T-helper 1 cell (primary cell): ENCODE measurements at places on chromosomes 7 and 10.

DNA sequence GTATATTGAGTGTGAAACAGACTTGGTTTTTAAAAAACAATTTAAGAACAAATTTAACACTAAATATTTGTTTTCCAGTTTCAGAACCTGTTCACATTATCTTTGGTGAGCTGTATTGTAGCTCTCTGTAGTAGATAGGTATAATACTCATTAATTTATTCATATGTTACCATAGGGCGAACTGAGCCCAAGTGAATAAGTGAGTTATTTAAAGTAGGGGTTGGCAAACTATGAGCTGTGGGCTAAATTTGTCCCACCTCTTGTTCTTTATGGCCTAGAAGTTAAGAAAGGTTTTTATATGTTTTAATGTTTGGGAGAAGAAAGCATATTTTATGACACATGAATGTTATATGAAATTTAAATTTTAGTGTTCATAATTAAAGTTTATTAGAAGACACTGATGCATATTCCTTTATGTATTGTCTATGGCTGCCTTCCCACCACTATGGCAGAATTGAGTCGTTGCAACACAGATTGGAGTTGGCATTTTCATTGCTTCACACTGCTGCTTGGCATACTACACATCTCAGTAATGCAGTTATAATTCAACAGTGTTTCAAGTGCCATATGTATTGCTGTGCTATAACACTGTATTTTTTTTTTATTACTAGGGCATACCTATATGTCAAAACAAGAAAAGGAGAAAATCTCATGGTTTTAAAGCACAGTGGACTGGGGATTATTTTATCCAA is 146.5 kb downstream of the ADK start:
- no peak for DNase-seq

DNA sequence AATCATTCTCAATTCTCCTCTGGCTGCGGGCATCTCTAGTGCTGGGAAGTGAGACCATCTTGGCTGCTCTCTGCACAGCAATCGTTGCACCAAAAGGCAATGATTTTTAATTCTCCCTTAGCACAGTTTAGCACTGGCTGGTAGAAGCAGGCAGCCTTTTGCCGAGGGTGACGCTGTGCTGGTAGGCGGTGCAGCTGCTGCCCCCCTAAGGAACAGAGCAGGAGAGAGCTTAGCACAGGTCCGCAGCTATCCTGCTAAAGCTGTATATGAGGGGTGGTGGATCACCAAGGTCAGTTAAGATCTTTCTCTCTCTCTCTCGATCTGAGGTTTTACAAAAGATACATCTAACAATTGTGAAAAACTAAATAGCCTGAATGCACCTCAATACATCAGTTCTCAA is 390.1 kb downstream of the GATA3 start:
- no peak for DNase-seq

GRCh38 chr7:41754046-41754445 is 51.2 kb upstream of the INHBA start:
- no peak for DNase-seq

- DNase-seq: no peak
Measured at GRCh38 chr10:78811174-78811573, 257.6 kb upstream of the ZMIZ1 start.

- DNase-seq: no peak
Measured at GRCh38 chr7:64666663-64667050, 724 bp downstream of the ZNF107 start.

DNA sequence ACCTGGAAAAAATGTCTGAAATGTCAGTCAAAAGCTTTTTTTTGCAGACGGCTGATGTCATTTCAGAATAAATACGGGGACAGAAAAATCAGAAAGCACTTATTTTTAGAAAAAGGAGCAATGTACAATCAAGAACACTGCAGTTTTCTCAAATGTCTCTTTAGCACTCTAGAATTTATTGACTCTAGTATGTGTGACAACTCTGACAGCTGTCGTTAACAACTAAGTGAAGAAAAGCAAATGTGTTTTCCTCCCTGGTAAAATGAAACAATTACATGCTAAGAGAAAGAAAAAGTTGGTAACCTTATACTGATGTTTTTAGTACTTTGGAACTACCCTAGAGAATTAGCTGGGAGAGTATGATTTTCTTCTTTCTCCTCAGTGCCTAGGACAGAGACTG is 497.4 kb downstream of the GRM8 start:
- DNase-seq: no peak

DNA sequence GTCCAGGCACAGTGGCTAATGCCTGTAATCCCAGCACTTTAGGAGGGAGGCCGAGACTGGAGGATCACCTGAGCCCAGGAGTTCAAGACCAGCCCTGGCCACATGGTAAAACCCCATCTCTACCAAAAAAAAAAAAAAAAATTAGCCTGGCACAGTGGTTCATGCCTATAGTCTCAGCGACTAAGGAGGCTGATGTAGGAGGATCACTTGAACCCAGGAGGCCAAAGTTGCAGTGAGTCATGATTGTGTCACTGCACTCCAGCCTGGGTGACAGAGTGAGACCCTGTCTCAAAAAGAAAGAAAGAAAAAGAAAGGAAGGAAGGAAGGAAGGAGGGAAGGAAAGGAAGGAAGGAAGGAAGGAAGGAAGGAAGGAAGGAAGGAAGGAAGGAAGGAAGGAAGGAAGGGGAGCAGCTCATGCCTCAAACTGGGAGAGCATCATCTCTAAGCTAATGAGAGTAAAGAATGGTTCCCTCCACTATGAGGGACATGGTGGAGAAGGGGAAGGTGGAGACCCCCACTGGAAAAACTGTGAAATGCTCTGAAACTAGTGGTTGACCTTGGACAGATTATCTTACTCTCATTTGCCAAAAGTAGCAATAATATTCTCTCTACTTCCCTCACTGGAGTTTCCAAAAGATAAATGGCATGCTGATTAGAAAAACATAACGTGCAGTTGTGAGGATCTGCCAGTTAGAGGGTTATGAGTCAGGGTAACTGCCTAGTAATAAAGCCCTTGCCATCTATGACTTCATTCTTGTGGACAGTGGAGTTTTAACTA is 16.8 kb downstream of the GIMAP5 start:
- DNase-seq: no peak

DNA sequence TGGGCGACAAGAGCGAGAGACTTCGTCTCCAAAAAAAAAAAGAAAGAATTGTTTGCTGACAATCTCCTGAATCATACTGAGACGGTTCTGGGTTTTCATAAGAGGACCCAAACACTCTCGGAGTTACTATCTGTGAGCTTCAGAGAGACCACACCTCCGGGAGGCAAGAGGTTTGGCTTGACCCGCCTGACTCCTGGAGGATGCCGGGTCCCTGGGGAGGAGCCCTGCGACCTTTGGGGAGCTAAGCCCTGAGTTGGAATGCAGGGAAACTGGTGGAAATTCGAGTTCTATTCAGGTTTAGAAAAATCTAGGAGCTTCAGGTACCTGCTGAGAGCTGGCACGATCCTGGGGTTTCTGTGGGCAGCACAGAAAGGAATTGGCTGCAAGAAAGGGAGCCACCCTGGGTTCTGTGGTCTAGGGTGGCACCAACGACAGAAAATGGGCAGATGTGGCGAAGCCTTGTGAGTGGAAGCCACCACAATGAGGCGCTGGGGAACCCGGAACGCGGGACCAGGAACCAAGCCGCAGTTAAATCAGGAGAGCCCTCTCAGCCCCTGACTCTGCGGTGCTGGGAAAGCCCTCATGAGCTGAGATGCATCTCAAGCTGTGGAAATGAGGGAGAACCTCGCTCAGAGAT is 21.9 kb upstream of the GATAD1 start:
- no peak for DNase-seq

- no peak for DNase-seq
Measured at GRCh38 chr10:114329634-114330365, 74.5 kb downstream of the AFAP1L2 start.

- DNase-seq: no peak
Measured at GRCh38 chr7:118311121-118311836, 86.8 kb downstream of the ANKRD7 start.

- DNase-seq: no peak
Measured at GRCh38 chr10:31062856-31063255, 31.2 kb upstream of the ZNF438 start.

GRCh38 chr10:33524041-33524440 is 189.6 kb upstream of the NRP1 start:
- DNase-seq: no peak

DNA sequence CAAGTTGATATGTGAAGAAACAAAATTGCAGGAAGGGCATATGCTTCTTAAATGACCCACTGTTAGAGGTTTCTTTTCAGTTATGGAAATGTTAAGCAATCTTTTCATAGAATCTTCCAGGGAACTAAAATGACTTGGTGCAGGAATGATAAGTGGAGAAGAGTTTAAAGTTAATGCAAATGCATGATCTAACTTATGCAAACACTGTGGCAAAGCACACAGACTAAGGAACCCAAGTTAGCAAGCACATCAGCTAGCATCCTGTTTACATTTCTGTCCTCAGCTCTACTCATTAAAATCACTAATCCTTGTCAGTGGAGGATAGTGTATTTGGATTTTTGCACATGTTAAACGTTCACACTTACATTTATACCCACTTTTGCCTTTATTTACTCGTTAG is 9.3 kb downstream of the CLCN1 start:
- DNase-seq: no peak

DNA sequence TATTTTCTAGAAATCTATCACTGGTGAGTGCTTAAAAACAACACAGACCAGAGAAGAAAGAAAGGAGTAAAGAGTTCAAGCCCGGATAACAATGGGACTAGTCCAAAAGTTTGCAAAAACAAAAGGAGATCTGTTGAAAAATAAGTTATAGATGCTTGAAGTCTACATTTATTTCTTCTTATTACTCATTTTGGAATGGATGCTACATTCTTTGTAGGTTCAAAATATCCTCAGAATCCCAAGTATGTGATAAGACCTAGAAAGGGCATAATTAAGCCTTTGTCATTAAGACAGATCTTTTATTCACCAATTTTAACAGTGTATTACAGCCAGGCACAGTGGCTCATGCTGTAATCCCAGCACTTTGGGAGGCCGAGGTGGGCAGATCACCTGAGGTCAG is 42.7 kb upstream of the ITGB8 start:
- DNase-seq: no peak

GRCh38 chr10:34791228-34791627 is 23.9 kb downstream of the PARD3 start:
- no peak for DNase-seq

DNA sequence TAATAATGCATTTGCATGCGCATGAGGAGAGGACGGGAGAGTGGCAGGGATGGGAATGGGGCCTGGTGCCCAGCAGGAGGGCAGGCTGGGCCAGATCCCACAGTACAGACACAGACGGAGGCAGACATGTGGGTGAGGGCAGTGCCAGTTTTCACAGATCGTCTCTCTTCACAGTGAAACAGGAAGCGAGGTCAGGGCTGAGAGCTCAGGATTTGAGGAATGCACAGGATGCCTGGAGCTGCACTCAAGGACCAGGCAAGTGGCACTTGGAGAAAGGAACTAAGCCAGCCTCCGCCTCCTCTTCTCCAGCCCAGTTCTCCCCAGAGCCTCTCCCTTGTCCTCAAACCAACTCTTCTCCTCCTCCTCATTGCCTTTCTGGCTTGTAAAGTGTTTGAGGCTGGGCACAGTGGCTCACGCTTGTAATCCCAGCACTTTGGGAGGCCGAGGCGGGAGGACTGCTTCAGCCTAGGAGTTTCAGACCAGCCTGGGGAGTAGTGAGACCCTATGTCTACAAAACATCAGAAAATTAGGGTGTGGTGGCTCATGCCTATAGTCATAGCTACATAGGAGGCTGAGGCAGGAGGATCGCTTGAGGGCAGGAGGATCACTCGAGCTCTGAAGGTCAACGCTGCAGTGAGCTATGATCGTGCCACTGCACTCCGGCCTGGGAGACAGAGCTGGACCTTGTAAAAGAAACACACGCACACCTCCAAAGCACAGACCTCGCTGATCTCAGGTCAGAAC is 115.2 kb downstream of the HIP1 start:
- no peak for DNase-seq

- no peak for DNase-seq
Measured at GRCh38 chr7:2804227-2804763, 39.8 kb downstream of the GNA12 start.
